ENCODE measurements at places on chromosomes 11 and 22.

GRCh38 chr22:27116312-27117086 is 459.1 kb downstream of the MIAT start:
- no peak for DNase-seq

GRCh38 chr11:3134218-3134621 is 30.9 kb downstream of the OSBPL5 start:
- DNase-seq = no peak

GRCh38 chr22:36073476-36073875 is 44.9 kb upstream of the RBFOX2 start:
- no peak for DNase-seq

DNA sequence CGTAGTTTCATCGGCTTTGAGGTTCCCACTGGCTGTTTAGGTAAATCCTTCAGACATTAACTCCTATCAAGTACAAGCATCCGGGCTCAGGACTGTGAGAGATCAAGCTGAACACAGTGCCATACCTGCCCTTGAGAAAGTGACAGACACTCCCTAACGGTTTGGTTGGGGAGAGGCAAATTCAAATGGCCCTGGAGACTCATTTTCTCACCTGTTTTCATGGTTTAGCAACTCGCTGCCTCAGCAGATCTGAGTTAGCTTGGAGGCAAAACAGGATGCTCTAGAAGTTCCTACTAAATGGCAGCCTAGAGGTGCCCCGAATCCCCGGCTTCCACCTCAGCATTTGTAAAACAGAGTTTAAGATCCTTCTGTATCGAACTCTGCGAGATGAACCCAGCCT is 3.6 kb upstream of the FBXO3 start:
- no peak for DNase-seq

- DNase-seq = no peak
Observed at GRCh38 chr11:131246156-131246555, 124.3 kb upstream of the NTM start.

- no peak for DNase-seq
Observed at GRCh38 chr11:120756931-120757330, 245.4 kb downstream of the GRIK4 start.

GRCh38 chr22:27808451-27809225 is 7.1 kb upstream of the MN1 start:
- DNase-seq = no peak

DNA sequence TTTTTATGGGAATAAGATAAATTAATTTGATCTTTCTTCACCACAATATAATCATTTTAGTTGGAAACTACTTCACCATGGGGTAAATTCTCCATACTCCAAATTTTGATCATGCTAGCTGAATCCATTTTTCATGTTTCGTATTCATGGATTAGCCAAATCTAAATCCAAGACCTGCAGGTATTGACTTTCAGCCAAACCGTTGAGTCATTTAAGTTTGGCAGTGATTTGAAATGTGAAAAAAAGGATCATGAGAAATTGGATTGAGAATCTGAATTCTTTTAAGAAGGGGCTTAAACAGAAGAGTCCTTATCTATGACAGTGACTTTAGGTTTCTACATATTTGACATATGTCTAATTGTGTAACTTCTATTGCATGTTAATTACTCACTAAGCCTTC is 5.3 kb downstream of the GAS2 start:
- no peak for DNase-seq

DNA sequence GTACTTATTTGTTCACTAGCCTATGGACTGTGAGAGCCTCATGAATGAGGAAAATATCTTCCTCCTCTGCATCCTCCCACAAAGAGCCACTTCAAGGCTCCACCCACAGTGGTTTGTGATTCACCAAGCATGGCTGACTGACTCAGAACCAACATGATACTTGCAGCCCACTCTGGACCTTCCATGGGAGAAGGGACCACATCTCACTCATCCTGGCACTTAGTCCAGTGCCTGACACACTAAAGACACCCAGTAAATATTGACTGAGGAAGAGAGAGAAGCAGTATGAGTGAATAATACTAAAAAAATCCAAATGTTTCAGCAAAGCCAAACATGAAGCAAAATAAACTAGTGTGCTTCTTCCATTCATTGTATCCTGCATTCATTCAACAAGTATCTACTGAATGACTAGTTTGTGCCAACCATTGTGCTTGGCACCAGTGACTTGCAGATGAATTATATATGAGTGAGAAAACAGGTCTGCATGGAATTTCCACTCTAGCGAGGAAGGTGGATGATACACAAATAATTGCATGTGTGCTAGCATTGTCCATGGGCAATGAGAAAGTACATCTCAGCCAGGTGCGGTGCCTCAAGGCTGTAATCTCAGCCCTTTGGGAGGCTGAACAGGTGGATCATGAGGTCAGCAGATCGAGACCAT is 54.9 kb upstream of the BLID start:
- DNase-seq = peak; percentile 56

DNA sequence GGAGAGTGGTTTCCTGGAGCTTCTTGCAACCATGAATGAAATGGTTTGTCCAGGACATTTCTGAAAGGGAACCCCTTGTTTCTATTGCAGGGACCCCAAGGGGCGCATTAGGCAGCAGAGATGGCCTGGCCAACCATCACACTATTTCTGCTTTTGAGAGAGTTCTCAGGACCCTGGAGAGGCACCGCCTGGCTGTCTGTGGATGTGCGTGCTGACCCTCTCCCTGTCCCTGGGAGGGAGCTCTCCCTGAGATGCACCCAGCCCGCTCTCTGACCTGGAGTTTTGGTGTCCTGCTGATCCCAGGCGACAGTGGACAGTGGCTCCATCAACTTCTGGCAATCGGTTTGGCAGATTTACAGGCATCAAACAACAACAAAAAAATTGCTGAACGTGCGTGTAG is 80.3 kb upstream of the SLC22A12 start:
- no peak for DNase-seq

DNA sequence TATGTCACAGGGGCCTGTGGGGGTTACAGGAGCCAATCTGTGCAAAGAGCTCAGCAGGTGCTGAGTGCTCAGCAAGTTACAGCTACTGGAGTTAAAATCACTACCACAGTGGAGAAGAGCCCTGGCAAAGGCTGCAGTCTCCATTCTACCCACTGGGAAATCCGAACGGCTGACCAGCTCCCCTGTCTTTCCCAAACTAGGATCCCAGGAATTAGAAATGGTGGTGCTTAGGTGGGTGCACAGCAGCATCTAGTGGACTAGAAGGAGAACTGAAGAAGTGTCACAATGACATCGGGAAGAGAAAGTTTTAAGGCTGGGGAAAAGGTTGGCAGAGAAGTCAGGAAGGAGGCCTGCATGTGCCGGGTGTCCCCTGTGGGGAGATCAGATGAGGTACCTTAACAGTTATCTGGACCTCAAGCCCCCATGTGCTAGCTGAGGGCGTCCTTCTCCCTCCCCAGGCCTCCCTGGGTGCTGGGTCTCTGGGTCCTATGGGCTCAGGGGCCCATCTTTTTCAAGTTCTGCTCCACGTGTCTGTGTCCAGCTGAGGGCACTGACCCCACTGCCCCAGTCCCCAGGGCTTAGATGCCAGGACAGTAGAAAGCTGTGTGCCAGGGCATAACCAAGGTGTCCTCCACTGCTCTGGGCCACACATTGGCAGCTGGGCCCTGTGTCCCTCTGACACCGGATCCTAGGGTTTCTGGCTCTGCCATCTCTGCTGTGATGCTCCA is 1.9 kb downstream of the PIWIL3 start:
- DNase-seq = no peak

- no peak for DNase-seq
Observed at GRCh38 chr11:44046182-44046581, 1.6 kb upstream of the ACCSL start.

GRCh38 chr11:130037058-130037457 is 32.6 kb upstream of the APLP2 start:
- DNase-seq = no peak

DNA sequence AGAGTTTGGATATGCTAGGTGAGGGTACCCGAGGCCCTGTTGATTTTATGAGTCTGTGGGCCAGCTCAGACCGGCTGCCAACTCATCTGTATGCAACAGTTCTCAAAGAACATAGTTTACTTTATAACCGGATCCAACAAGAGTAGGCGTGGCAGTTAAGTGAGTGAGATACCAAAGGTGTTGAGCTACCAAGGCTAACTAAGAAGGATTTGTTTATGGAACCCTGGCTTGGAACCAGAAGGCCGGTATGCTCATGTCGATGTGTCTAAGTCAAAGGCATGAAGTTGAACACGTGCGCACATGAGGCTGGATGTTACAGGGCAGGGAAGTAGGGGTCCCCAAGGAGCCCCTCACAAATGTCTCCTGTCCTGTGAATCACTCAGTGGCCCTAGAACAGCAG is at the start of gene KCNJ1:
Gene KCNJ1, minus strand, starts transcription at position 20 of the 400 bp plus-strand sequence. CDS start 27,053 bp downstream, outside the sequence.
- no peak for DNase-seq

GRCh38 chr11:10378362-10378761 is 73.5 kb downstream of the ADM start:
- no peak for DNase-seq

GRCh38 chr11:17343257-17343656 is 8.3 kb upstream of the NCR3LG1 start:
- DNase-seq = no peak

- no peak for DNase-seq
Observed at GRCh38 chr22:43821606-43822425, 9.7 kb upstream of the EFCAB6 start.

DNA sequence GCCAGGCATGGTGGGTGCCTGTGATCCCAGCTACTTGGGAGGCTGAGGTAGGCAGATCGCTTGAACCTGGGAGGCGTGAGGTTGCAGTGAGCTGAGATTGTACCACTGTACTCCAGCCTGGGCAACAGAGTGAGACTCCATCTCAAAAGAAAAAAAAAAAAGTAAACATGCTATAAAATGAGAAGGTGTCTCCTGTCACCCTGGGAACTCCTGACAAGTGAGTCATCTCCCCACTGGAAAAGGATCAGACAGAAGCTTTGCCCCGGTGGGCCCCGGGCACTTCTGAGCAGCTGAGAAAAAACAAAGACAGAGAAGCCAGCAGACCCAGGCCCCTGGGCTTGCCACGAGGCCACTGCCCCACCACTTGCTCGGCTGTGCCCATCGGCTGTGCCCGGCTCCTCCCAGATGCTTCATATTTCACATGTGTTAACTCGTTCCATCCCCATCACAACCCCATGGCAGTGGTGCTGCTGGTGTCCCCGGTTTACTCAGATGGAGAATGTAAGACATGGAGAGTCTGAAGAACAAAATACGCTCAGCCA is 22.3 kb downstream of the TTLL1 start:
- DNase-seq = no peak

GRCh38 chr22:36135306-36135980 is 25.1 kb downstream of the APOL3 start:
- no peak for DNase-seq

DNA sequence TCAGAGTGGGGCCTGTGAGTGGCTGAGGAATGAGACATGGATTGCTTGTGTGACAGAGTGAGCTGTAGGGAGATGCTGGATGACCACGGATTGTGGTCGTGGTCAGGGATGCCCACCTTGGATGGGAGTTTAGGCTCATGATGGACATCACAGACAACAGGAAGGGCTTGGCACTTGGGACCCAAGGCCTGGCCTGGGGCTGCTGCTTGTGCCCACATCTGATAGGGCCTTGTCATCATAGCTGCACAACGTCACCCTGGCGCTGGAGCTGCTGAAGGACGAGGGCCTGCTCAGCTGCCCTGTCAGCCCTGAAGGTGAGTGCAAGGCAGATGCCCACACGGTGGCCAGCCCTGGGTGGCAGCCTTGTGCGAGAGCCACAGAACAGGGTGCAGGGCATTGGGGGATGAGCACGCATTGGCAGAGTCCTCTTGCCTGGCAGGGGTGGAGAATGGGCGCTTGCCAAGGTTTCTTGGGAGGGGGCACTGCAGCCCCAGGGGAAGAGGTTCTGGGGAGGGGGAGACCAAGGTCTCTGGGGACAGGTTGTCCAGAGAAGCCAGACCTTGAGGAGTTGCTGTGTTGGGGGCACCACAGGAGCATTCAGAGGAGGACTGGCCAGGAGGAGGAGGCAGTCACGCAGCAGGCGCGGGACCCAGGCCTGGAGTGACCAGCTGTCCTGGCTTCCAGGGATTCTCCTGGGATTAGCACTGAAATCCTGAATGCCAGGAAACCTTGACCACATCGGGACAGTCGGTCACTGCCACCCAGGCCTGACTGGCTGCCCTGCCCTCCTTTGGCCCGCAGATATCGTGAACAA is 25.0 kb downstream of the PARVG start:
- no peak for DNase-seq

DNA sequence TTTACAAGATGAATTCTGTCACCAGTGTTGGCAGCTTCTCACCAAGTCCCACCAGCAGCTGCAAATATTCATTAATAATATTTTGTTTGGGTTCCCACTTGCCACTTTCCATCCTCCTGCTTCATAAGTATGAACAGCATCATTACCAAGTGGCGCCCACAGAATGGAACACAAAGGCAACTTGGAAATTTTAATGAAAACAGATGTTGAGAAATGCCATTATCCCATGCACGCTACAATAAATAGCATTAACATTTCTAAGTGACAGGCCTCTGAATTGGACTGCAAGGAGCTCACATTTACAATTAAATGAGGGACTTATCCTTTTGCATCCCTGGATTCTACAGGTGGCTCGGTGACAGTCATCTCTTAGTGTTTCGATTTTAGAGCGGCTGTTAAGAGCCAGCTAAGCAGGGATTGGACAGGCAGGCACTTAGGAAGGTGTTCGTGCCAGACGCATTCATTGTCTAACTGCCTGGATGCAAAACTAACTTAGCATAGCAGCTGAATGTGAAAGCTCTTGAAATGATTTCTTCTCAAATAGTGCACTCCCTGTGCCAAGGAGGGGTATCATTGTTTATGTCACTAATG is 170.3 kb downstream of the KIRREL3 start:
- no peak for DNase-seq

- no peak for DNase-seq
Observed at GRCh38 chr11:20161923-20162744, 1.9 kb upstream of the DBX1 start.

GRCh38 chr11:4050138-4050537 is 44.5 kb upstream of the RRM1 start:
- DNase-seq = no peak

DNA sequence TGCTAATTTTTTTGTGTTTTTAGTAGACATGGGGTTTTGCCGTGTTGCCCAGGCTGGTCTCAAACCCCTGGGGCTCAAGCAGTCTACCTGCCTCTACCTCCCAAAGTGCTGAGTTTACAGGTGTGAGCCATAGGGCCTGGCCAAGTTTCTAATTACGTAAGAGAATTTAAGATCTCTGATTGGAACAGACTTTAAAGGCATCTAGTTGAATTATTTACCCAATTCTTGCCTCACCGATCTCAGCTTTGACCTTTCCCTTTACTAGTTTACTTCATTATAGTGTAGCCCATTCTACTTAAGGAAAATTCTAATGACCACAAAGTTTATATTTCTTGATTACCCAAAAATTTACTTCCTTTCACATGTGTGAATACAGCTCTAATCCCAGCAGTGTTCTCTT is 81.6 kb downstream of the YAP1 start:
- no peak for DNase-seq

DNA sequence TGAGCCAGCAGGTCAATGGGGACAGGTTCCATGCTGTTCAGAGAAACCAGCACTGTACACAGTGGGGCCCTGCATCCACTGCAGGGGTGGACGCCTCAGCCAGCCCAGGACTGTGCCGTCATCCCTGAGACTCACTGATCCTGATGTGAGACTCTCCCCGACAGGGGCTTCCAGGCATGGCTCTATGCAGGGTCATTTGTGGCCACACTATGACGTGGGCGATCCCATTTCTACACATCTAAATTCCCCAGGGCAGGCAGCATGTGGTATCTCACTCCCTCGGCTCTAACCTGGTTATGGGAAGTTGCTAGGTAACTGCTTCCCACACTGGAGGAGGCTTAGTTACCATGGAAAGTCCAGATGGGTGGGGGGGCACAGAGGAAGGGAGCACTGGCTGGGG is 14.2 kb upstream of the FAM83F start:
- no peak for DNase-seq
